ENCODE measurements at places on chromosomes 12 and 14.

- DNase-seq = no peak
Measured at GRCh38 chr12:123954647-123955350, 17.8 kb downstream of the CCDC92 start.

DNA sequence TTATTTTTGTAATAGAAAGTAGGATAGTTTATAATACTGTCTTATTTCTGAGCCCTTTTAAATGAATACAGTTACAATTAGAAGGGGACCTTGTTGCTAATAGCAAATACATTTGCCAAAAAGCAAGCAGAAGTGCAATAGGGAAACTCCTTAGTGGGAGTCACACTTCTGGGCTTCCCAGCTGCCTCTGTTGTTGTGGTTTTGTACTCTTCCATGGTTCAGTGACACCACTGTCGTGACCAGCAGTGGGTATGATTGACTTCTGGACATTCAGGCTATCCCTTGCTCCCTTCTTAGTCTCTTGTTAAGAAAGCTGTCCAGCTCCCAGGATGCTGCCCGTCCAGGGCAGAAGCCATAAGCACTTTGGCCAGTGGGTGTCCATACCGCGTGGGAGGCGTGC lies 22.6 kb downstream of the TCTN1 start:
- no peak for DNase-seq

GRCh38 chr12:14577344-14577743 lies 9.7 kb upstream of the PLBD1 start:
- DNase-seq = no peak

DNA sequence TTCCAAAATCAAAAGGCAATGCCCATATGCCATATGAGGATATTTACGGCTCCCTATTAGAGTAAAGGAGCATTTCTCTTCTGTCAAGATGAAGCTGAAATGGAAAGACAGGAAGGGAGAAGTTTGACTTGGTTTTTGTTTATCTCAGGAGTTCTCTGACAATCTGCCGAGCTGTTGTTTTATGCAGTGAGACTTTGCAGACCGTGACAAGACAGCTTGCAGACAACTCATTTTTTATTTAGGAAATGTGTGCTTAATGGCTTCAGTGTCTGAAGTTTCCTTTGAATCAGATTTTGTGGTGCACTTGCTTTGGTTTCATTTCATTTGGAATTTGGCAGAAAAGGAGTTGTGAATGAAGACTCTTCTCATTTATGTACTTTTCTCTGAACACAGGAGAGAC lies 145.4 kb downstream of the C12orf50 start:
- no peak for DNase-seq

GRCh38 chr12:40648519-40648918 lies 43.7 kb upstream of the CNTN1 start:
- DNase-seq = no peak

- no peak for DNase-seq
Measured at GRCh38 chr12:13187399-13187798, 9.1 kb upstream of the EMP1 start.

DNA sequence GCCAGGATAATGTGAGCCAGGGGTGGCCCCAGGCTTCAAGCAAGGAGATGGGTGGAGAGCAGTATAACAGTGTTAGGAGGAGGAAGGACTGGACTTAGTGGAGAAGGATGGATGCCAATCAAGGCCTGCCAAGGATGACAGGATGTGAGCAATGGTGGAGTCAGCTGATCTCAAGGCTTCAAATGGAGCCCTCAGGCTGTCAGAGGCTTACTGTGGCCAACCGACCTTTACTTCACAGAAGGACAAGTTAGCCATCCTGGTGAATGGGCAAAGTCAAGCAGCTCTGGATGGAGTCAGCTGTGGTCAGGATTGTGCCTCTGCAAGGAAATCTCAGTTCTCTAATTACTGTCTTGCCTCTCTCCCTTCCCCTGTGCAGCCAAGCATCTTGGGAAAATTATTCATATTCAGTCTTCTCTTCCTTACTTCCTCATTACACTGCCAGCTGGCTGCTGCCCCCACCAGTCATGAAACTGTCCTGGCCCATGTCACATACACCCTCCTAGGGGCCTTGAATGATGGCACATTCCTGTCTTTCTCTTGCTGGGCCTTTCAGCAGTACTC lies 7.6 kb upstream of the STAT6 start:
- no peak for DNase-seq

DNA sequence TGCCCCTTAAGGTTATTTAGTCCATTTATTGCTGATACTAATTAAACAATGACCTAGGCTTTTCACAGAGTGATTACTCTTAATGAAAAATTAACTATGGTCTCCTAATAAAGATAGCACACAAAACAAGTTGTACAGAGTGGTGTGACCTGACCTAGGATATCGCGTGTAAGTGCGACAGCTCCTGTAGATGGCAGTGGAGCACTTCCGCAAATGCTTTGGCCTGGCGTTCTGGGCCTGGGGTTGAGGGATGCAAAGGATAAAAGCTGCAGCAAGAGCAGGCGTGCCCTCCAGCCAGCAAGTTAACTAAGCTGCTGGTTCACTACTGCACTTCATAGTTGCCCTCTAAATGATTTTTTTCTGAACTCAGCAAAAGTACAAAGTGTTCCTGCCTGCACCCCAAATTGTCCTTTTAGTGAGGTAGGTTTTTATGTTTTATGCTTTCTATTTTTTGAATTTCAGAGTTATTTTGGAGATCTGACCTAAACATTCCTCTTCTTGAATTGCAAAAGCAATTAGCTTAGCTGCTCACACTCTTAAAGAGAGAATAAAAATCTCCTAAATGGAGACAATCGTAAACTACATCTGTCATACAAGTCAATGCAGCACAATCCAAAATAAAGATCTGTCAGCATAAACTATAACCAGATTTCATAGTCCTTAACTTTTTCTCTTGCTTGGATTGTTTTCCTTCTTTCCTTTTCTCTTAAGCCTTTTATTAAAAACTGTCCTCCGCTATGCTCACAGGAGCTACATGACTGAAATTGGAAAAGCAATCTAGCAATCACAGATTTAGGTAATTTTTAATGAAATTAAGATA lies 379.6 kb downstream of the LRIG3 start:
- peak; percentile 62 for DNase-seq

- DNase-seq = no peak
Measured at GRCh38 chr12:30696103-30696408, 387 bp upstream of the IPO8 start.

DNA sequence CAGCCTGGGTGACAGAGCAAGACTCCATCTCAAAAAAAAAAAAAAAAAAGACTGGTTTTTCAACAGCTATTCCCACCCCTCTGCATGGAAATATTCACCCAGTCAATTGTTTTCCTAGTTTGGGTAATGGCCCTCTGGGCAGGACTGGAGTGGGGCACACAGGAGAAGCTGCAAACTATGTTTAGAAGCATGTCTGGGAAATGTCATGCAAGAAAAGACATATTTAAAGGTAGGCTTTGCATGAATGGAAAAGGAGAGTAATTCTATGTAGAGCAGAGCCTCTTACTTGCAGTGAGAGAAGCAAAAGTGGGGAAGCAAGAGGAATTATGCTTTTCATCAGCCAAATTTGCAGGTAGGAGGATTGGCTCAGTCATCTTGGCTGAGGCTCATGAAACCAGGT lies 276.5 kb upstream of the PLEKHG7 start:
- no peak for DNase-seq

DNA sequence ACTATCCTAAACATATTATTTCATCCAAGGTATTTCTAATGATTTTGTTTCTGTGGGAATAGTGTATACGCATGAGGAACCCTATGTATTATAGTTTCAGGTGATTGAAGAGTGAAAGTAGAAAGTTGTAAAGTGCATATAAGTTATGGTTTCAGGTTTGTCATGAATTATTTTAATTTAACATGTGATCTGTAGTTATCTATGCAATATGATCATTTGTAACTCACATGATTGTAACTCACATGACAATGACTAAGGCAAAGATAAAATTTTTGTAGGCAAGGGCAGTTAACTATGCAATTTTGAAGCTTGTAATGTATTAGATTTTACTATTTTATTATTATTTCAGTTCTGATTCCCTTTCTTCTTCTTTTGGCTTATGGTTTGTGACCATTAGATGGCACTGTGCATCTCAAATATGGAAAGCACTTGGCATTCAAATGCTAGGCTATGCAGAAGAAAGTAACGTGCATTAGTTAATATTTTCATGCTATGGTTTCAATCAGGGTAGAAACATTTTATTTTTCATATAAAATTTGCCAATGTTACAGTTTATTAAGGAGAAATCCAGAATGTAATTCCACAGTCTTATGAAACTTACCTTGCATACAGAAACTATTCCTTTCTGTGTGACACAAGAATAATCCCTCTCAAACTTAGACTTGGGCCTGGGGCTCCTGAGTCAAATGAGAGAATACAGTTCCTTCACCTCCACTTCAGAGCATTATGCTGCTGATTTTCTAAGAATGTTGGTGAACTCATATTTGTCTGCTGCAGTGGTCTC lies 15.8 kb upstream of the TMEM30B start:
- no peak for DNase-seq

DNA sequence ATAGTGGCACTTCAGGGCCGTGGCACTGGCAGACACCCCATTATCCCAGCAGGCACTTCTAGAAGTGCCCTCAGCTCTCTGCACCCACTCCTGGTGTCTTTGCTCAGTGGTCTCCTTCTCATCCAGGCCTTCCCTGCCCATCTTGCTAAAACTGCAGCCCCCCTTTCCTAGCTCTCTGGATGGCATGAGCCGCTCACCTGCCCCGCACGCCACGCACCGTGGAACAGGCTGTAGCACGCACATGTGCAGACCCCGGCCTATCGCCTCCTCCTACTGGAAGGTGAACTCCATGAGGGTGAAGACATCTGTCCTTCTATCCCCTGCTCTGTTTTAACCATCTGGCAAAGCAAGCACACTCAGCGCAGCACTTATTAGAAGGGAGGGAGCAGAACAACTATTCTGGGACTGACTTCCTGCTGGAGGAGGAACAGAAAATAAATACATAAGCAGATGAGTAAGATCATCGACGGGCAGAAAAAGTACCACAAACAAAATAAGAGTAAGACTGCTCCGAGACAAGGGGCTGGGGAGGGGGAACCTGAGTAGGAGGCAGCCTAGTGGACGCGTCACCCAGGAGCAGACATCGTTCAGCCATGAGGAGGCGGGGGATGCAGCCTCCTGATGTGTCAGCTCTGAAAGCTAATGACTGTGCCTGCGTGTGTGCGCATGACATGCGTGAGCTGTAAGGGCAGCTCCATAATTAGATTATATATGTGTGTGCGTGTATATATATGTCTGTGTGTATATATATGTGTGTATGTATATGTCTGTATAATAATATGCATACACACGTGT lies 7.8 kb upstream of the FZD10 start:
- DNase-seq = no peak

DNA sequence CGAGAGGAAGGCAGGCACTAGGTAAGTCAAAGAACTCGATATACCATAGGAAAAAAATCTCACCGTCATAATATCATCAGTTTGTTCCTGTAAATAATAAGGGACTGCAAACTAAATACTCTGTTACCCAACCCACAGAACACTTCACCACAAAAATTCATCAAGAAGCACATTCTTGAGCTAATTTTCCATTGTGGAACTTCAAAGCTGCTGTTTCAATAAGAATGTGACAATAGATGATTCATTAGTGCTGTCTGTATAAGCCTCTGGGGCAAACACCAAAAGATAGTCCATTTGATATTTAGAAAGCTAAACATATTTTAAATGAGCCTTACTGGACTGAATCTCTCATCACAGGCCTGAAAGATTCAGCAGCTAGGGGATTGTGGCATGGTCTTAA lies 219.4 kb downstream of the KSR2 start:
- DNase-seq = no peak

GRCh38 chr12:100986595-100987547 lies 192.3 kb downstream of the ANO4 start:
- DNase-seq = peak; percentile 13

GRCh38 chr14:55691659-55692058 lies 111.7 kb downstream of the KTN1 start:
- DNase-seq = no peak

DNA sequence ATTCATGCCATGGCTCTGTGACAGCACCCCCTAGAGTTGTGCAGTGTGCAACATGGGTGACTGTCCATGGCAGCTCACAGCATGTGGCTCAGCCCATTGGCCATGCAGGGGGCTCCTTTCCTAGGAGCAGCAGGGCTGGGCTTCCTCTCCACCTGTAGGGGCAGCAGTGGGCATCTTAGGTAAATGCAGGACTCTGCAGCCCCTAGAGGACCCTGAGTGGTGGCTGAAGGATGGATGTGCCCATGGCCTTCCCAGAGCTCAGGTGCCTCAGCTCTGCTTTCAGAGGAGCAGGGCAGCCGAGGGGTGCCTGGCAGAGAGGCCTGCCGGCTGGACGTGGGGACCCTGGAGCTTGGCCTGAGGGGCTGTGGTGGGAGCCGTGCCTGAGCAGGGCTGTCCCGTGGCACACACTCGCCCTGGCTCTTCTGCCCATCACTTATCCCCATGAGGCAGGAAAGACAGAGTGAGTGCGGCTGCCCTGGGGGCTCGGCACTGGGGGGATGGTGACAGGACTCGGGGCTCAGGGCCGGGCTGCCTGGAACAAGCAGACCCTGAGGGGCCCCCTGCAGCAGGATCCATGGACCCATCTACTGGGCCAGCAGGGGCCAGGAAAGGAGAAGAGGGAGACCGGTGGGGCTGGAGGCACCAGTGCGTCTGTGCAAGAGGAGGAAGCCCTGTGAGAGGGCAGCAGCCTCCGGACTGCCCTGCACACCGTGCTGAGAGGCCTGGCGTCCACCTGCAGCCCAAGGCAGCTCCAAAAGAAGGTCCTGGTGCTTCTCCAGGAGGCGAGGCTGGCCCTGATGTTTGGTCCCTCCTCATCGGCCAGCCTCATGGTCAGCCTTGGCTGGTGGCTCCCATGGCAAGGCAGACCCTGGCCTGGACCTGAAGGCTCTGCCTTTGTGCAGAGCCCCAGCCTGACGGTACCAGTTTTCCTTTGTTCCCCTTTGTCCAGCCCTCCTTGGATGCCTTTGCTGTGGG lies 7.6 kb downstream of the ADSS1 start:
- no peak for DNase-seq

GRCh38 chr14:99100497-99101270 lies 171.3 kb downstream of the BCL11B start:
- DNase-seq = no peak

GRCh38 chr12:1827826-1828805 lies 7.8 kb downstream of the LRTM2 start:
- no peak for DNase-seq

DNA sequence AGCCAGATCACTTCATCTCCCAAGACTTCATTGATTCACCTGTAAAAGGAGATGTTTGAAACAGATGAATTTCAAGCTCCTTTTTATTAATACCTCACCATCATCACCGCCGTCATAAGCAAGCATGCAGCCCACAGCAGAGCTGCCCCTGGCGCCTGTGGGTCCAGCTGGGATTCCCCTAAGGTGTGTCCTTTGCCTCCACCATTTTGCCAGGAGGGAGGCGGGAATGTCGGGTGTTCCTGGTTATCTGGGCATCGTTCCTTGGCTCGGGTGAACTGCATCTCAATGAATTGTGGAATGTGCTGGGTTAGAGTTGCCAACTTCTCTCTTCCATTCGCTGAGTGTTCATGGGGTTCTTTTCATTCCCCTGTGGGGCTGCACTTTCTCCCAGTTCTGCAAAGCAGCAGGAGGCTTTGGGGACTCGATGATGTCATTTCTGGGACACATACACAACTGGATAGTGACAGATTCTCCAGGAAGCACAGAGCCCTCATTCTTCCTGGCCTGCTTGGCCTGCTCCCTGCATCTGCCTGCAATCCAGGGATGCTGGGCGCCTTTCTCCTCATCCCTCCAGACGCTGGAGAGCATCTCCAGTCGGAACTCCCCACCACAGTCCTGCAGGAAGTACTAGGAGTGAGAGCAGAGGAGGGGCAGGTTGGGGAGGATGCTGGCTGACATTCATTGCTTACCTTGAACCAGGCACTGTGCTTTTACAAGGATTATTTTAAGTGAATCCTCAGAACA lies 10.1 kb downstream of the CCND2 start:
- no peak for DNase-seq

- DNase-seq = no peak
Measured at GRCh38 chr12:59858508-59859170, 262.8 kb downstream of the SLC16A7 start.
